ENCODE measurements at places on chromosomes 2 and 18. TPM values are rescaled to one million over a fixed set of nuclear protein-coding genes. Genes with fewer than 3 reads are reported as not detected.

- H3K27ac ChIP-seq = no peak overlapping the region
- H3K4me1 ChIP-seq = no peaks in the 10 kb centered on the region
- no peak for DNase-seq
- H3K27me3 ChIP-seq = no peaks in the 10 kb centered on the region
Measured at GRCh38 chr18:28691496-28691840, 514.5 kb upstream of the CDH2 start.

DNA sequence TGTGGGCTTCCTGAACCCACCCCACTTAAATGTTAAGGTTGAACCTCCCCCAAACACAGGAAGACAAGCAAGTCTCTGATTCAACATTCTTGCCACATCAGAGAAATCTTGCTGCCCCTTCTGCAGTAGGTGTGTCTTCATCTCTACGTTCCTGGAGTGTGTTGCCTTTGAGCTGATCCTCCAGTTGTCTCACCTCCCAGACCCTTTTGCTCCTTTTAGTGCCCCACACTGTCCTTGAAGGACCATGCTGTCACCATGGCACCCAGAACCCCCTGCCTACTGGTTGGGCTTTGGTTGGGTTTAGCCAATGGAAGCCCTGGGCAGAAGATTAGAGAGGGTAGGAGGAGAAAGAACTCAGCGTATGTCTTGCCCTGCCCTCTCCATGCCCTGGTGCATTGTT lies 10.7 kb downstream of the CAB39 start:
- peaks cover 61% of the 10 kb centered on the region for H3K4me1 ChIP-seq
- peaks cover 56% of the 10 kb centered on the region for H3K36me3 ChIP-seq
- peak overlapping the region; percentile 14 for H3K4me3 ChIP-seq
- peak overlapping the region; percentile 72 for H3K27ac ChIP-seq
- H3K27me3 ChIP-seq = no peaks in the 10 kb centered on the region

GRCh38 chr2:134079373-134079772 lies 174.5 kb upstream of the MGAT5 start:
- H3K27me3 ChIP-seq = peaks cover 17% of the 10 kb centered on the region
- no peak overlapping the region for H3K27ac ChIP-seq
- no peaks in the 10 kb centered on the region for H3K4me1 ChIP-seq
- DNase-seq = no peak
- H3K4me3 ChIP-seq = no peak overlapping the region

- DNase-seq = no peak
- H3K4me1 ChIP-seq = no peaks in the 10 kb centered on the region
- no peak overlapping the region for H3K4me3 ChIP-seq
- peaks cover 2% of the 10 kb centered on the region for H3K36me3 ChIP-seq
Measured at GRCh38 chr2:95261602-95262001, 12.6 kb upstream of the PROM2 start.

- H3K36me3 ChIP-seq = no peaks in the 10 kb centered on the region
- H3K27ac ChIP-seq = no peak overlapping the region
- peaks cover 8% of the 10 kb centered on the region for H3K4me1 ChIP-seq
- peaks cover 9% of the 10 kb centered on the region for H3K27me3 ChIP-seq
- H3K4me3 ChIP-seq = no peak overlapping the region
Measured at GRCh38 chr18:76406791-76407190, 88.3 kb downstream of the ZNF516 start.

GRCh38 chr2:144666032-144666431 lies 146.1 kb upstream of the ZEB2 start:
- H3K4me3 ChIP-seq = no peak overlapping the region
- DNase-seq = no peak
- no peak overlapping the region for H3K27ac ChIP-seq
- no peaks in the 10 kb centered on the region for H3K4me1 ChIP-seq

- peaks cover 4% of the 10 kb centered on the region for H3K27me3 ChIP-seq
- no peak overlapping the region for H3K27ac ChIP-seq
- no peak overlapping the region for H3K4me3 ChIP-seq
- H3K4me1 ChIP-seq = no peaks in the 10 kb centered on the region
- H3K36me3 ChIP-seq = no peaks in the 10 kb centered on the region
Measured at GRCh38 chr2:210568108-210568507, 11.7 kb downstream of the CPS1 start.

GRCh38 chr2:28956415-28956826 lies 24.7 kb upstream of the TOGARAM2 start:
- no peaks in the 10 kb centered on the region for H3K36me3 ChIP-seq
- H3K27ac ChIP-seq = peak overlapping the region; percentile 48
- H3K27me3 ChIP-seq = no peaks in the 10 kb centered on the region
- peak overlapping the region; percentile 65 for H3K4me3 ChIP-seq

GRCh38 chr2:8465560-8465959 lies 216.3 kb upstream of the ID2 start:
- H3K4me1 ChIP-seq = peaks cover 40% of the 10 kb centered on the region
- no peak overlapping the region for H3K4me3 ChIP-seq
- H3K27ac ChIP-seq = no peak overlapping the region
- no peaks in the 10 kb centered on the region for H3K27me3 ChIP-seq

GRCh38 chr2:212237350-212238095 lies 301.1 kb downstream of the ERBB4 start:
- H3K36me3 ChIP-seq = no peaks in the 10 kb centered on the region
- H3K27ac ChIP-seq = no peak overlapping the region
- H3K27me3 ChIP-seq = no peaks in the 10 kb centered on the region
- H3K4me3 ChIP-seq = no peak overlapping the region

- no peak for DNase-seq
- no peak overlapping the region for H3K4me3 ChIP-seq
- no peaks in the 10 kb centered on the region for H3K36me3 ChIP-seq
- no peaks in the 10 kb centered on the region for H3K4me1 ChIP-seq
- H3K27ac ChIP-seq = no peak overlapping the region
Measured at GRCh38 chr2:26569216-26570082, 71.7 kb downstream of the CIB4 start.

DNA sequence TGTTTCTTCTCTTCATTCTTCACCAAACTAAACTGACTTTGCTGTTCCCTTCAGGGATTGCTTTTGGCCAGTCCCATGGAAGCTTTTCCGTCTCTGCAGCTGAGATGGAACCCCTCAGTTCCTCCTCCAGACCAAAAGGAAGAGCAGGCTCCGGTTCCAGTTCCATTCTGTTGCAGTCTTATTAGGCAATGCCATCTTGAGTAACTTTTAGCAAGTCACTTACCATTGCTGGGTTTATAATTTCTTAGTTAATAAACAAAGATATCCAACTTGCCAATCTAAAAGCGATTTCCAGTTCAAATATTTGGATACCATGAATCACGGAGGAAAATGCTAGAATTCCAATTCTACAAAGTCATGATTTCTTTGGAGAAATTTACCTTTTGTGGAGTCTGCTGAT lies 214.3 kb upstream of the LYPD1 start:
- no peak overlapping the region for H3K27ac ChIP-seq
- no peak overlapping the region for H3K4me3 ChIP-seq
- H3K27me3 ChIP-seq = no peaks in the 10 kb centered on the region
- no peaks in the 10 kb centered on the region for H3K4me1 ChIP-seq
- H3K36me3 ChIP-seq = no peaks in the 10 kb centered on the region

DNA sequence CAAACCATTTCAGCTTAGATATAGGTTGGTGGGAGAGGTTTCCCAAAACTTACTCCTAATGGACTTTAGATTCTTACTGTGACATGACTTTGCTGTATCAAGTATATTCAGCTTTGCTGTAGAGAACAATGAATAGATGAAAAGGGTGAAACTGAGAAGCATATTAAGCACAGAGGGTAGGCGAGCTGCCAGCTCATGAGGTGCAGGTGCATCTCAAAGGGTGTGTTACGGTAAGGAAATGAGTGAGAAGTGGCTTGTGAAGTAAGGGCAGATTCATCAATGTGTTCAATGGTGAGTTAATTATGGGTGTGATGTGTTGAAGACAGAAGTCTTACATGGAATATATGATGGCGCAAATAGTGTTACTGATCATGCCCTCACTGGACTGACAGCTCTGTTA lies 49.3 kb downstream of the CD8B2 start:
- no peak for DNase-seq
- H3K4me3 ChIP-seq = no peak overlapping the region
- peaks cover 7% of the 10 kb centered on the region for H3K4me1 ChIP-seq
- H3K27me3 ChIP-seq = peaks cover 10% of the 10 kb centered on the region

DNA sequence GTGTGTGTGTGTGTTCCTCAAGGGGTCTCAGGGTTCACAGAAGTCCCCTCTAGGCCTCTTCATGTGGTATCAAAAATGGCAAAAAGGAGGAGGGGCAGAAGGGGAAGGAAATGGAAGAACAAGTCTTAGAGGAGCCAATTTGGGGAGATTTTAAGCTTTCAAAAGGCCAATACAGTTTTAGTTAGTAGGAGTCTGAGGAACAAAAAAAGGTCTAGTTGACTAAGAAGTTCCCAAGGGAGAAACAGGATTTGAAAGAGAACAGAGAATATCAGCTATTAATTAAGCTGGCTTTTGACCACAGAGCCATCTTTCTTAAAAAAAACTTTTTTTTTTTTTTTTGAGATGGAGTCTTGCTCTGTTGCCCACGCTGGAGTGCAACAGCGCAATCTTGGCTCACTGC lies 7.1 kb downstream of the RNF125 start:
- peaks cover 45% of the 10 kb centered on the region for H3K36me3 ChIP-seq
- DNase-seq = no peak
- H3K27me3 ChIP-seq = no peaks in the 10 kb centered on the region
- peaks cover 70% of the 10 kb centered on the region for H3K4me1 ChIP-seq
- H3K4me3 ChIP-seq = peak overlapping the region; percentile 21

ARHGAP28 gene
- total RNA-seq = not detected

MGAT4A gene
- total RNA-seq = 57.4 TPM

UGT1A4 gene
- total RNA-seq = not detected

CROCC2 gene
- total RNA-seq = not detected

ALKAL2 gene
- total RNA-seq = not detected

CHRNG gene
- total RNA-seq = not detected
